SK-MEL-5 (cell line): ENCODE measurements at places on chromosomes 5 and 9. TPM values are rescaled to one million over a fixed set of nuclear protein-coding genes. Genes with fewer than 3 reads are reported as not detected.

DNA sequence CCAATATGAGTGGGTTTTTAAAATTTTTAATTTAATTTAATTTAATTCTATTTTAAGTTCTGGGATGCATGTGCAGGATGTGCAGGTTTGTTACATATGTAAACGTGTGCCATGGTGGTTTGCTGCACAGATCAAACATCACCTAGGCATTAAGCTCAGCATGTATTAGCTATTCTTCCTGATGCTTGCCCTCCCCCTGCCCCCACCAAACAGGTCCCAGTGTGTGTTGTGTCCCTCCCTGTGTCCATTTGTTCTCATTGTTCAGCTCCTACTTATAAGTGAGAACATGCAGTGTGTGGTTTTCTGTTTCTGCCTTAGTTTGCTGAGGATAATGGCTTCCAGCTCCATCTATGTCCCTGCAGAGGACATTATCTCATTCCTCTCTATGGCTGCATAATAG, 35.0 kb upstream of the ANKRD33B start:
- DNase-seq = no peak

Gene NOTCH1
- 3.0 and 3.2 TPM in 2 replicates for total RNA-seq

DNA sequence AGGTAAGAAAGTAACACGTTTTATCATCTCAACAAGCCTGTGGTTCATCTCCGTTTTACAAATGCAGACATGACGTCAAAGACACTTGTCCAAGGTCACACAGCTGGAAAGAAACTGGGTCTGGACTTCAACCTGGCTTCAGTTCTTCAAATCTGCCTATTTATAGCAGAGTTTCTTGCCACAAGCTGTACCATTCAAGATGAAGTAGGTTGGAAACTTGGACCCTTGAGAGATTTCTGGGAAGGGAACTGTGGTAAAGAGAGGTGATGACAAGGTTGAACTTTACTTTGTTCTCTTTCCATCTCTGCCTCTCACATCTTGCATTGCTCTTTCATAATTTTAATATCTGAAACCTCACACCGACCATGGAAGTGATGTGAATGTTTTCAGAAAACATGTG, 29.9 kb upstream of the DENND1A start:
- no peak for DNase-seq

Gene CCL28
- total RNA-seq = 46.8 and 51.4 TPM in 2 replicates

DNA sequence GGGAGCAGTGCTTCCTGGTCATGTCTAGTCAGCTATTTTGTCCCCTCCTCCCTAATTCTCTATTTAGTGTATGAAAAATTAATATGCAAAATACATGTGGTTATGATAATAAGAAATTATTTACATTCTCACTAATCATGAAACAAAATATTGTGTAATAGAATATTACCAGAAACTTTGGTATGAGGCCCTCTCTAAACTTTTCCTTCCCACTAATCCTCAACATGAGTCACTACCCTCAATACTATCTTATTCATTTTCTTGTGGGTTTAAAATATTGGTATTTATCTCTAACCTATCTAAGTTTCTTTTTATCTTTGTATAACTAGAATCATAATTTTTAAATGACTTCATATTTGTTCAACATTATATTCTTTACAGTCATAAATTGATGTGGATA, 545.9 kb upstream of the PTPRD start:
- DNase-seq = no peak

DNA sequence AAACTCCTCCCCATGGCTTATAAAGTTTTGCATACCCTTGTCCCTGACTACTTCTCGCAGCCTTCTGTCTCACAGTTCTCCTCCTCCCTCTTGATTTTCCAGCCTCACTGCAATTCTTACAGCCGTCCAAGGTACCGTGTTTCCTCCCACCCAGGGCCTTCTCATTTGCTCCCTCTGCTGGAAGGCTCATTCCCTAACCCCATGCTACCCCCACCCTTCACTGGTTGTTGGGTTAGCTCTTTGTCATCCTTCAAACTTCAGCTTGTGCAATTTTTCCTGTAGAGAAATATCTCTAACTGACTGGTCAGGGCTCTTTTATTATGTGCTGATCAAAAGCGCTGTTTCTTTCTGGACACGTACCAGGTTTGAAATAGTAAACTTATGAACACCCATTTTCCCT, 329.2 kb downstream of the EBF1 start:
- DNase-seq = peak; percentile 68

DNA sequence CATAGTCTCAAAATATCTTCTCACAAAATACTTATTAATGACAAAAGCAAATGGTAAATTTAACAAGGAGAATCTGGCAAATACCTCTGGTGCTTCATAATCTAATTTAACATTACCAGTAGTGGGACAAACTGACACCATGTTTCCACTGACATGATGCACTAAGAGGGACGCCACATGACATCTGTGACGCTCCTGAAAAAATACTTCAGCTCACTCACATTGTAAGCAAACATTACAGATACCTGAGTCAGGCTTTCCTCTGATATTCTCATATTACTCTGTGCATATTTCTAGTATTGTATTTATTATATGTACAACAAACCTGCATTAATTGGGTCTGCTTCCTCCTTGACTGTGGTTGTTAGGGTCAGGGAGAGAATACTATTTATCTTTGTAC, 56.7 kb upstream of the OSMR start:
- DNase-seq = no peak

DNA sequence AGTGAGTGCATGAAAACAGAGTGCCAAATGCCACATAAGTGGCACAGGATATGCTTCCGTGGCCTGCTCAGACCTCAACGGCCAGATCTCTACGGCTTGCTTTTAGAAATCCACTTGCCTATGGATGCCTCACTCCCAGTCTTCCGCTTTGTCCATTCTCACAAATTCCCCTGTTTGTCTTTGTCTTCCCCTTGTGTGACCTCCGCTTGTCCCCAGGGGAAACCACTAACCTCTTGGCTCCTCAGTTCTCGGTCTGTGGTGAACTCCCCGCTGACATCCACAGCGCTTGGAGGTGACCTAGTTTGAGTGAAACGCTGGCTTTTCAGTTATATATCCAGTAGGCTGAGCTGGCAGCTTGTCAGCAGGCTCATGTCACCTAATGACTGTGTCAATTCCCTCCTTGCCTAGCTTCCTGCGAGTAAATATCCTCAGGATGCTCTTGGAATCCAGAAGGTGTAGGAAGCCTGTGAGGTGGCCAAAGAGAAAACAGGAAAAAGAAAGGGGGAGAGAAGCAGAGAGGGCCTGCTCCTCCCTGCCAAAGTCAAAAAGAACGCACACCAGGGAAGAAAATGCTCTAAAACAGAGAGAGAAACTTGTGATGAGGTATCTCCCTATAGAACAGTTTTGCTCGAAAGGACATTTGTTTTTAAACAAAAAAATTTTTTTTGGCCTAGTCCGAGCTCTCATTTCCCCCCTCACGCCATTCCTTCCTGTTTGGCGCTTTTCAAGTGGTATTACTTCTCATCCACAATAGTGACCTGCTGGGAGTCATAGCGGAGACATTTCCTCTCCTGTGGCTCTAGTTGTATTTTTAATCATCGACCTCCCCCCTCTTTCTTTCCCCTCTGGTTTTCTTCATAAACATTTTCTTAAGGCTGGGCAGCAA, 101.6 kb upstream of the SPRY4 start:
- no peak for DNase-seq

Gene EPB41L4A
- 0.42 and 1.7 TPM in 2 replicates for total RNA-seq

- DNase-seq = no peak
Measured at GRCh38 chr5:119360905-119361593, 5.2 kb downstream of the TNFAIP8 start.

DNA sequence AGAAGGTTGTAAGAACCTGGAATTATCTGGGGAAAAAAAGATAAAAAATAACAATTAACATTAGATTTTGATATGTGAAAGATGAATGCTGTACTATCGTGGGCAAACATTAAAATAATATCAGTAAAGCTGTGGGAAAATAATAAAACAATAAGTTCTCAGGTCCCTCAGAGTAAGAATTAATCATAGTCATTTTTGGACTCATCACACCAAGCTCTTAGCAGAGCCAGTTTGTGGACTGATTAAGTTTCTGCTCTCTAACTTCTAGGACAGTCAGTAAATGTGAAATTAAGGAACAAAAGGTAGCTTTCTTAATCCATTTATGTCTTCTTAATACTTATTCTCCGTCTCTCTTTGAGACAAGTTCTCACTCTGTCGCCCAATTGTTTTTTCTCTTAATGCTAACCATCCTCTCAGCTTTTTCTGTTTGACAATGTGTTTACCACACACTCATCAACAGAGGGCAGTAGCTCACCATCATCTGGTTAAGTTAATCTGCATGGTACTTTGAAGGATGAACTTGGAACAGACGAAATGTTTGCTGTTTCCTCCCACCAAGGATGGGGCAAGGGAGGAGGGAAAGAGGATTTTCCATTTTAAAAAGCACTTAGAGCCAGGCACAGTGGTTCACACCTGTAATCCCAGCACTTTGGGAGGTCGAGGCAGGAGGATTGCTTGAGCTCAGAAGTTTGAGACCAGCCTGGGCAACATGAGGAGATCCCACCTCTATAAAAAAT, 5.3 kb upstream of the ACO1 start:
- DNase-seq = peak; percentile 84

Gene TCOF1
- 20.8 and 25.7 TPM in 2 replicates for total RNA-seq

DNA sequence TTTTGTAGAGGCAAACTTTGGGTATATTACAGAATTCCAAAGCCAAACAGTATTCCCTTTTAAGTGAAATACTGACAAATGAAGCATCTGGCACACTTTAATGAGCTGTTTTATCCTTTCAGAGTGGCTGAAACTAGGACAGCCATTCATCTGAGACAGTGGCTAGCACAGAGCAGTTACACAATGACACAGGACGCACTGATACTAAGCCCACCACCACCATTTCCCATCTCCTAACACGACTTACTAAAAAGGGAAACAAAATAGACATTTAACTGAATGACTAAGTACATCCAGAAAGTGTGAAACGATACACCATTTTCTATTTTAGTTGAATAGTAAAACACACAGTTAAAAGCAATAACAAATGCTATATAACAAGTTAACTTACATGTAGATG, 120.4 kb upstream of the RETREG1 start:
- DNase-seq = no peak

DNA sequence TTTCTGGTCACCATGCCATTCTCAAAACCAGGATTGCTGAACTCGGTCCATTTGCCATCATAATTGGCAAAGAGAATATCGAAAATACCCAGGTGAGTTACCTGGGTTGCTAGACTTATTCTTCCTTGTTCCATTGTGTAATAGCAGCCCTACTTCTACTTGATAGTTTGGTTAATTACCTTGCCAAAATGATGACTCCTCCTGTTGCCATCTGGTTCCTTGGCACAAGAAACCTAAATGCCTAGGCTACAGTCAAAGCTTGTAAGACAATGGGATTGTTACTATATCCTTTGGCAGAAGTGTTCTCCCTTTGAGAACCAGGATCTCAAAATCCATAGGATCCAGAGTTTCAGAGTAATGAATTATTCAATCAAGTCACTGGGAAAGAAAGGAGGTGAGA, 373.2 kb upstream of the ACTBL2 start:
- no peak for DNase-seq

GRCh38 chr9:128470560-128470959, 14.8 kb downstream of the ODF2 start:
- peak; percentile 45 for DNase-seq

Gene AK6
- 33.4 and 52.1 TPM in 2 replicates for total RNA-seq

Gene SLC36A2
- total RNA-seq = not detected in 2 replicates

GRCh38 chr5:146622391-146622790, 106.4 kb upstream of the GPR151 start:
- DNase-seq = peak; percentile 34

GRCh38 chr5:90134892-90135291, 274.7 kb downstream of the CETN3 start:
- DNase-seq = no peak
